Hindlimb muscle (tissue), 1 donor: ENCODE measurements at places on chromosomes 16 and 17.

DNA sequence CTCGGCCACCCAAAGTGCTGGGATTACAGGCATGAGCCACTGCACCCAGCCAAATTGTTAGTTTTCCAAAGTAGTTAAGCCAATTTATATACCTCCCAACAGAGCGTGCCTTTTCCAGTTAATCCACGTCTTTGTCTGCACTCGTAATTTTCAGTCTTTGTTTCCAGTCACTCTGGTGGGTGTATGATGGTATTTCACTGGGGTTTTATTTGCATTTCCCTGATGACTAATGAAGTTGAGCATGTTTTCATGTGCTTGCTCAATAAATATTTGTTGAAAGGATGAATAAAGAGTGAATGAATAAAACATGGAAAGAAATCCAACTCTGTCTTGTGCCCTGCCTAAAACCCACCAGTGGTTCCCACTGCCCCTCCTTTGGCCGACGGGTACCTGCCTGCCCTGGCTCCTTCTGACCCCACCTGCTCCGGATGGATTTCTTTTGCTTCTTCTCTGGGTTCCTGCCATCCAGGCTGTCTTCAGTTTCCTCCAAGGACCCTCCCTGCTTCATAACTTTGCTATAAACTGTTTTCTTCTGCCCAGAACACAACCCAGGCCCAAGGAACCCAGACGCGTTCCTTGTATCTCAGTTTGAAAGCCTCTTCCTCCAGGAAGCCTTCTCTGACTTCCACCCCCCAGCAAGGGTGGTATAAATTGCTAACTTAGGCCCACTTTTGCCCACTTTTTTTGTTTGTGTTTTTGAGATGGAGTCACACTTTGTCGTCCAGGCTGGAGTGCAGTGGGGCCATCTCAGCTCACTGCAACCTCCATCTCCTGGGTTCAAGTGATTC lies 3.0 kb upstream of the ABCC1 start:
- DNase-seq, result no peak

- DNase-seq, result no peak
Observed at GRCh38 chr16:75202069-75202590, 4.8 kb downstream of the CTRB2 start.

- no peak for DNase-seq
Observed at GRCh38 chr16:79794941-79795340, 194.4 kb upstream of the MAF start.

DNA sequence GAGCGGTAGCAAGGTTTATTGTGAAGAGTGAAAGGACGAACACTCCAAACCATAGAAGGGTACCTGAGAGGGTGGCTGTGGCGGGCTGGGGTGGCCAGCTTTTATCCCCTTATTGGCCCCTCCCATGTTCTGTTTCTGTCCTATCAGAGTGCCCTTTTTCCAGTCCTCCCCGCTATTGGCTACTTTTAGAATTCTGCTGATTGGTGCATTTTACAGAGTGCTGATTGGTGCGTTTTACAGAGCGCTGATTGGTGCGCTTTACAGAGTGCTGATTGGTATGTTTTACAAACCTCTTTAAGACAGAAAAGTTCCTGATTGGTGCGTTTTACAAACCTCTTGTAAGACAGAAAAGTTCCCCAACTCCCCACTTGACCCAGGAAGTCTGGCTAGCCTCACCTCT lies 12.5 kb downstream of the GSG1L2 start:
- no peak for DNase-seq

DNA sequence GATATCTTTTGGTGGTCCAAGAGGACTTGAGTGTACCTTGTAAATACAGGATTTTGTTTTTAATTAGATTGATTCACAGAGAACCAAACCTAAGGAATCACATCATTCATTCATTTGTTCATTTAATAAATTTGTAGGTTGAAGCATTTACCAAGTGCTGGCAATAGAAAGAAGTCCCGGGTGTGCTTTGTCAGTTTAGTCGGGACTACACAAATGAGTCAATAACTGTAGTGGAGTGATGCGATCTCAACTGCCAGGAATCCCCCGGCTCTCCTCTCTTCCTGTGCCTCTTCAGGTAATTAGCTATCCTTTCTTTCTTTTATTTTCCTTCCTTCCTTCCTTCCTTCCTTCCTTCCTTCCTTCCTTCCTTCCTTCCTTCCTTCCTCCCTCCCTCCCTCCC lies 1.4 kb upstream of the WWOX start:
- DNase-seq, result no peak

GRCh38 chr17:35898283-35899070 lies 18.3 kb upstream of the CCL5 start:
- no peak for DNase-seq

DNA sequence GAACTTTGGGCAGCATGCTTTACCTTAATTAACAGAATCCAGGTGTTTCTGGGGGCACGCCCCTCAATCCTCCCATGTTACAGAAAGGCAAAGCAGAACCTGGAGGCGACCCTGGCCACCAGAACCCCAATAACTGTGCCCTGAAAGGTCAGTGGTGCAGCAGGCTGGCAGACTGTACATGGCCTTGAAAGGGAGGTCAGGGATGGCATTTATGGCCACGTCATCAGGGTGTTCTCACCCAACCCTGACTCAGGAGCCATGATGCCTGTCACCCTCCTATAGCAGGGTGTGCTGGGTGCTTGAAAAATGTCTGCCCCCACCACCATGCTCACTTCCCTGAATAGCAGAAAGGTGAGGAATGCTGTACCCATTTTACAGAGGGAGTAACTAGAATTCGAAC lies 177.7 kb downstream of the TMEM132E start:
- no peak for DNase-seq
